ENCODE measurements at places on chromosomes 2 and 18.

DNA sequence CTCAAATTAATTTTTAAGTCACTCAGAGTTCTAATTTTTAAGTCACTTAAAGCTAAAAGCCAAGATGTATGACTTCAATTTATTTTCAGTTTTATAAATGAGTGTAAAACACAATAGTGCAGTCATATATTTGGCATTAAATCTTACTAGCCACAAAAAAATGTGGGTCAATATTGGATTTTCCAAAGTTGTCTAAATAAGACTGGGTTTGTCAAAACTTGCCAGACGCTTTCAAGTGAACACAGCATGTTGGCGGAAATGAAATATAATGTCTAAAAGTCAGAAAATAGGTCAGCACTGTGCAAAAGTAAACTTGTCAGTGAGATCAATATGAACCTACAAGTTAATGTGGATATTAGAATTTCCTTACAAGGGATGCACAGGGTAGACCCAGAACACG is 128.9 kb downstream of the FIGN start:
- DNase-seq: no peak

- no peak for DNase-seq
These were observed 290 bp downstream of the PSMG2 start for GRCh38 chr18:12703096-12703567.

DNA sequence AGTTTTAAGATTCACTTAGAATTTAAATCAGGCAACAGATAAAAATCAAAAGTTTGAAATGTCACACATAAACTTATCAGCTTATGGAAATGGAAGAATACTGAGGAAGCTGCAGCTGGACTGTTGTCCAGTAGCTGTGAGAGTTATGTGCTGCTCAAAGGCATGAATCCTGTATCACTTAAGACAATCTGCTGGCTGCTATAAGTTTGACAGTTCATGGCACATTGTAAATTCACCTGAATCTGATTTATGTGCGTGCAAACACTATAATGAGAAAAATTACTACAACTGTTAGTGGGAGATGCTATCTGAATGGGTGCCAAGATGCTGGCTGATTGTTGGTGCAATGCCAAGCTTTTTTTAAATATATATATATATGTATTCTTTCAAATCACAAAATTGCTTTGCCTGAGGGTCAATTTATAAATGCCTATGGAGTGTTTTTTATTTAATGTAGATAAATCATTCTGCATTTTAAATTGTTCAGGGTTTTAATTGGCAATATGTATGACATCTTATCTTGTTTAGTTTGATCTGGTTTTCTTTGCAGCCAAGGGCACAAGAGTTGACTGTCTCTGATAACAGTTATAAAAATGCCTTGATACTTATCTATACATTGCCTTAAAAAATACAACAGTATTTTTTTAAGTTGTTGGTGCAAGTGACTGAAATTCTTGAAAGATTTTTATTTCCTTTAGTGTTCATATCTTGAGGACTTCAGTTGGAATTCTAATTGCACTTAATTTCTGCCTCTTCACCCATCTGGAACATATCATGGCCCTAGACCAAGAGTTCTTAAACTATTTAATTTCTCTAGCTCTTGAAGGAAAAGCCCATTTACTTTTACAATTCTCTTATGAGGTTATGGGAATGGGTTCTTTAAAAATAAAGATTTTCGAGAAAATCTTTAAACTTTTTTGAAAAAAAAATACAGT is 48.7 kb downstream of the CAVIN2 start:
- DNase-seq: no peak

DNA sequence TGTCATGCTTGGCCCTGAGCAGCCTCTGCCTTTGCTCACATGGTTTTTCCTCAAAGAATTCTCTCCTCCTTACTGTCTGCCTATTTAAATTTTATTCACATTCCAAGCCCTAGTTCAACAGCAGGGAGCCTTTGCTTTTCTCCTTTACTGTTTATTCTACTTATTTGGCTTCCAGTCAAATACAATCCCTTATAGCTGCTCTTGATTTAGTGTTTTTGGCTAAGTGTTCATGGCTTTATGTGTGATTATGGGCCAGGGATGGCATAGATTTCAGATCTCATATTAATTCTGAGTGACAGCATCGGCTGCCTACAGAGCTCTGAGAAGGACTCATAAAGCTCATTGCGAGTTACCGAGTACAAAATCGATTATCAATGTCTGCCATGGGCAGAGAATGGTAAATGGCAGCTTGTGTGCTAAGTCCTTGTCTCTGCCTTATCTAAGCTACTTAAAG is 106.7 kb downstream of the METTL8 start:
- DNase-seq: no peak

- no peak for DNase-seq
These were observed 61.9 kb downstream of the CENPO start for GRCh38 chr2:24855022-24855622.

DNA sequence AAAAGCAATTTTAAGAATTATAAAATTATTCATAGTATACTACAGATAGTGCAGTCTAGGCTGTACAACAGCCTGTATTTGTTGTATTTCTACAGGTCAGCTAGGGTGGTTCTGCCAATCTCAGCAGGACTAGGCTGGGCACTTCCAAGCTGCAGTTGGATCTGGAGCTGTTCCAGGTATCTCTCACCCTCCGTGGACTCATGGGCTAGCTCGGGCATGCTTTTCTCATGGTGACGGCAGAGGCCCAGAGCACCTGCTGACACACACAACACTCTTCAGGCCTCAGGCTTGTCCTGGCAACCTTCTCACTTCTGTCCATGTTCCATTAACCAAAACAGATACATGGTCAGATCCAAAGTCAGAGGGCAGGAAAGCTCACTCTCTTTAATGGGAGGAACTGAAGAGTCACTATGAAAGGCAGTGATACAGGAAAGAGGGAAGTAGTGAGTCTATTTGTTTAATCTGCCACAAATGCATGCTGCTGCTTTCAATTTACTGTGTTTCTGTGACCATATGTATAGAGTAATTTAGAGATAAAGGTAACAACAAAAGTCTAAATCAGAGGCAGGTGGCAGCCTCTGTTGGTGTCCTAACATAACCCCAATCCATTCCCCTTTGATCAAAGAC is 462.4 kb upstream of the ACVR2A start:
- no peak for DNase-seq

DNA sequence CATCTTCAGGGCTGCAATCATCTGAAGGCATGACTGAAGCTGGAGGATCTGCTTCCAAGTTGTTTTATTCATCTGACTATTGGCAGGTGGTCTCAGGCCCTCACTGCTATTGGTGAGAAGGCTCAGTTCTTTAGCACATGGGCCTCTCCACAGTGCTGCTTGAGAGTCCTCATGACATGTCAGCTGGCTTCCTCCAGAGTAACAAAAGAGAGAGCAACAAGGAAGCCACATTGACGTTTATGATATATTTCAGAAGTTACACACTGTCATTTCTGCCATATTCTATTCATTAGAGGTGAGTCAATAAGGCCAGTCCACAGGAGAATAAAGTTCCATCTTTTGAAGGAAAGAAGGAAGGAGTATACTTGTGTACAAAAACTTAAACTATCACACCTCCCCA is 7.9 kb upstream of the SIGLEC15 start:
- DNase-seq: no peak

- DNase-seq: no peak
These were observed 50.7 kb downstream of the CERKL start for GRCh38 chr2:181605889-181606837.

GRCh38 chr18:36217348-36217747 is 30.1 kb downstream of the MOCOS start:
- DNase-seq: no peak

- no peak for DNase-seq
These were observed 84.5 kb upstream of the MAPRE2 start for GRCh38 chr18:34956663-34957062.

DNA sequence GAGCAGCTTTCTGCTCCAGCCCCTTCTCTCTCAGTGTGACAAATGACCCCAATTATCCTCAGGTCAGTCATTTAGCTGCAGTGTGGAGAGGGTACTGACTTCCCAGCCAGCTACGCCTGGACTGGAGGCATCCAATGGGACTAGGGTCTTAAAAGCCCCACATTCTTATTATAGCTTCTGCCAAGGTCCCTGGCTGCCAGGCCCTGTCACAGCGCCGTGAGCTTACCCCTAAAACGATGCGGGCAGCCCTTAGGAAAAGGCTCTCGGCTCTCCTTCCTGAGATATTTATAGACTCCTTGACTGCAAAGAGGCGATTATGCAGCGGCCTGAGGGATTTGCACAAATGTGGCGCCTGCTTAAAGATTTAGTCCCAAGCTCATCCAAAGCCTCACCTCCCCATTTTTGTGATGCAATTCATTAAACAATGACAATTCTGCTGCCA is 69.2 kb upstream of the EDAR start:
- DNase-seq: no peak

GRCh38 chr2:112239862-112240261 is 15.0 kb downstream of the ZC3H8 start:
- no peak for DNase-seq

- no peak for DNase-seq
These were observed 99.7 kb upstream of the KYNU start for GRCh38 chr2:142777742-142778141.

GRCh38 chr18:22711192-22711685 is 221.9 kb upstream of the RBBP8 start:
- DNase-seq: no peak

DNA sequence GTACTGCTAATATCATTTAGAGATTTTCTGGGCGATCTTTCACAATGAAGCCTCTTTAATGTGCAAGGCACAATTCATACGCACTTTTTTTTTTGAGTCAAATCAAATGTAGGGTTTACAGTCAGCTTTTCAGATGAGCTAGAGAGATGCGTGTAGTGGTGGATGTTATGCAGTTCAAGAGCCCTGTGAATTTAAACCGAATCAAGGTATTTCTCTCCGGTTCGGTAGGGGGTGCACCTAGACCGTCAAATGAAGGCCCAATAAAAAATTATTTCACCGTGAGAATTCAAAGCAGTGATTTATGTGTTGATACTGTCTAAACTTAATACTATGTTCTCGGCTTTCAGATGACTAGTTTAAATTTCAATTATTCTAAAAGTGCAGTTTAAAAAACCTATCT is 1.1 kb downstream of the PTH2R start:
- DNase-seq: no peak

DNA sequence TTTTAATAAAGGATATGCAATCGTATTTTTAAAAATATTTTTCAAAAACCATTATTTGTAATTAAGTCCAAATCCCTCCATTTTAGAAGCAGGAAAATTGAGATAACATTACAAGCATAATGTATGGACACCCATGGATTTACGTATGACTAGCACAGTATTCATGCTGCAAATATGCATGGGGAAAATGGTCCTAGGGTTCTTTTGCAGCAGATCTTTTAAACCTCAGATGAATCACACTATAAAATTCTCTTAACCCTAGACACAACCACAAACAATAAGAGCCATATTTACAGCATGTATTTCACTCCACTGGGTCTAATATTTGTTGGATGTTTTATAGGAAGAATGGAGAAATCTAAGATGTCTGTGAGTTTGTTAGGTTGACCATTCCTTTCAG is 453.4 kb downstream of the TGIF1 start:
- no peak for DNase-seq

- no peak for DNase-seq
These were observed 197.0 kb downstream of the UBE2E3 start for GRCh38 chr2:181177376-181177775.

All from stimulated activated CD8-positive, alpha-beta memory T cell treated with anti-CD3 and anti-CD28 coated beads, Interleukin-7, amount 100 ng/mL, for 24 hours (primary cell).